ENCODE measurements at places on chromosomes 11 and 22. TPM values are rescaled to one million over a fixed set of nuclear protein-coding genes. Genes with fewer than 3 reads are reported as not detected.

DNA sequence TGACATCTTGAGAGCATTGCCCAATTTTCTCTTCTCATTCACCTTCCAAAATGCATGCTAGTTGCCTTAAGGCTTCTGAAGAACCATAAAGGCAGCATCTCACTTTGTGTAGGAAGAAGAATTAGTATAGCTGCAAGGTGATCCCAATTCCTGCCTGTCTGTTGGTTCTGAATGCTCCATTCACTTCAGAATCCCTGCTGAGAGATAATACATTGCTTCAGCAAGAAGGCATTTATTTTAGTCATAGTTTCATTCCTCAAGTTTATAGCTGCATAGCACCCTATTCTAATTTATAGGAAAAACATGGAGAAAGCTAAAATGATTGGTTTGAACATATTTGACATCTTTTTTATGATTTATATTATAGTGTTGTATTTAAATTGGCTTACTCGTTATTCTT lies 181.3 kb downstream of the METTL15 start:
- no peak overlapping the region for H3K27ac ChIP-seq
- no peaks in the 10 kb centered on the region for H3K27me3 ChIP-seq
- DNase-seq, result no peak
- H3K4me1 ChIP-seq, result no peaks in the 10 kb centered on the region
- no peak overlapping the region for H3K4me3 ChIP-seq

Gene HARBI1
- total RNA-seq, result 8.4 TPM

DNA sequence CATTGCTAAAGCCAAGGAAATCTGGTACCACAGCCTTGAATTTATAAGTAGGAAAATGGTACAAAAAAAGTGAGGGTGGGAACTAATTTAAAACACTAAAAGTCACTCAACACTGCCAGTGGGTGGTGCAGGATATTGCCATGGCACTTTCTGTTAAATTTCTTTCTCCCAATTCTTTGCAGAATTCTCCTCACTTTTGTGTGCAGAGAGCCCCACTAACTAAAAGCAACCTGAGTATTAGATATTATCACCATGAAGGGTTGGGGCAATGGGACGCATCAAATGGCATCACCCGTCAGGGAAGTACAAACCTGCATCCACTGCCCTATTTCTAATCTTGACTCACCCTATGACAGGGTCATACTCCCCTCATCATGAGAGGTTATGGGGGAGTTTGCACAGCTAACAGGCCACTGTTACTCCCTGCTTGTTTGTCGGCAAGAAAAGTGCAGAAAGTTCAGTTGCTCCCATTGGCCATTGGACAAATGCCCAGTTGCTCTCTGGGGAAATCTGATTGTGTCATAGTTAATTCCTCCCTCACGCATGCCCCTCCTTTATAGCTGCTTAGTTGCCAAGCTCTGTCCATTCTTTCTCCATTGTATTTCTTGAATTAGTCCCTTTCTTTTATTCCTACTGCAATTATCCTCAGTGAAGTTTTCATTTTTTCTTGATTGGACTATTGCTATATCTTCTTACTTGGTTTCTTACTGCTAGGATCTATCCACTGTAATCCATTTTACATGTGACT lies 93.8 kb upstream of the BLID start:
- DNase-seq, result no peak
- peaks cover 1% of the 10 kb centered on the region for H3K27me3 ChIP-seq
- H3K27ac ChIP-seq, result no peak overlapping the region
- H3K36me3 ChIP-seq, result no peaks in the 10 kb centered on the region

Gene LRRC74B
- not detected for total RNA-seq

DNA sequence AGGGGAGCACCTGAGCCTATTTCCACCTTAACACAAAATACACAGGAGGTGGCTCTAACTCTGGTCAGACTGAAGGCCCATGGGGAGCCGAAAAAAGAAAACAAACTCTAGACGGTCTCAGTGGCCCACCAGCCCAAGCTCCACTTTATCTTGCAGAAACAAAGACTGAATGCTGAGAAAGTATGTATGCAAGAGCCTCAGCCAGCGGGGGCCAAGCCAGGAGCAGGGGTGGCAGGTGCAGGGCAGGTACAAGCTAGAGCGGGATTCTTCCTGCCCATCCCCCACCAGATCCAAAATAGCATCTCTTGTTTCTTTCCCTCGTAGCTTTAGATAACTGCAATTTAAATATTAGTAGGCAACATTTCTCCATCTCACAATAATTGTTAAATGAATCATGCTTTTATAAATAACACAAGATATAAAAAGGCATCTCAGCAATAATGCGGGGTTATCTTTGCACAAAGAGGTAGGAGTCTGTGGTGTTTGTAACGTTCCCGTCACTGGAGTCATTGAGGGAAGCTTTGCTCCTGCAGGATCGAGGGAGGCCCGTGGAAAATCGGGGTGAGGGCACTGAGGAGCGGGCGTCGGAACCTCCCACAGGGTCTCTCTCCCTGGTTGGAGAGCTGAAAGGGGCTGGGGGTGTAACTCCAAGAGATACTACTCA lies 418.0 kb downstream of the SHANK2 start:
- no peaks in the 10 kb centered on the region for H3K36me3 ChIP-seq
- H3K4me3 ChIP-seq, result no peak overlapping the region
- peak; percentile 69 for DNase-seq
- H3K27me3 ChIP-seq, result no peaks in the 10 kb centered on the region

Gene TBX1
- total RNA-seq, result 2.0 TPM

GRCh38 chr22:23849009-23850006 lies 8.4 kb upstream of the SLC2A11 start:
- peak; percentile 99 for DNase-seq
- H3K4me3 ChIP-seq, result no peak overlapping the region
- H3K27ac ChIP-seq, result no peak overlapping the region
- H3K27me3 ChIP-seq, result no peaks in the 10 kb centered on the region

GRCh38 chr11:102620818-102621561 lies 4.1 kb downstream of the MMP20 start:
- peaks cover 5% of the 10 kb centered on the region for H3K27me3 ChIP-seq
- no peak overlapping the region for H3K4me3 ChIP-seq
- DNase-seq, result no peak
- no peak overlapping the region for H3K27ac ChIP-seq
- no peaks in the 10 kb centered on the region for H3K36me3 ChIP-seq

- no peaks in the 10 kb centered on the region for H3K27me3 ChIP-seq
- H3K4me3 ChIP-seq, result no peak overlapping the region
- no peaks in the 10 kb centered on the region for H3K4me1 ChIP-seq
- no peak for DNase-seq
- H3K36me3 ChIP-seq, result no peaks in the 10 kb centered on the region
- no peak overlapping the region for H3K27ac ChIP-seq
These were observed 9.3 kb downstream of the PRDM11 start for GRCh38 chr11:45155627-45156180.

Gene COMT
- 27.8 TPM for total RNA-seq

Gene P2RX3
- not detected for total RNA-seq

Gene OR2AT4
- not detected for total RNA-seq

DNA sequence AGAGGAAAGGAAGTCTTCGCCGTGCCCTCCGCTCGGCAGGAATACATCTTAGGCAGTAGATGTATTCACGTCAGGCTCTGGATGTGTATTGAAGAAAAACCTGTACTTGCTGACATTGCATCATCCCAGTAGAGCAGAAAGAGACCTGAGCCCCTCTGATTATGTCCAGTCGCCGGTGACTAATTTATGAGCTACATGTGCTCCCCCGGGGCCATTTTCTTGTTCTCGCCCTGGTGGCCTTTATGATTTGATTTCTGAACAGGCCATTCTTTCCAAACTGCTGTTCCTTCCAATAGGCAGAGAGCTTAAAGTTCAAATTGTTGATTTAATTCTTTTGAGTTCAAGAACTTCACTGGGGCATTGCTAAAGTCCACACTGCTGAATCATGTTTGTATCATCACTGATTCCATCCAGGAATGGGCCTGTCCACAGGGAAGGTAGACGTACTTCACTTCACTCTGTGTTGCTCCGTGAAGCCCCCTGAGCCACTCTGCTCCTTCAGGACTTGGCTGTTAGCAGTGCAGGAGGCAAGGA lies 137.3 kb upstream of the RASSF10 start:
- no peaks in the 10 kb centered on the region for H3K27me3 ChIP-seq
- no peak for DNase-seq
- no peak overlapping the region for H3K4me3 ChIP-seq
- peaks cover 25% of the 10 kb centered on the region for H3K4me1 ChIP-seq
- peak overlapping the region; percentile 51 for H3K27ac ChIP-seq

GRCh38 chr11:119742263-119742861 lies 13.4 kb upstream of the NECTIN1 start:
- no peaks in the 10 kb centered on the region for H3K4me1 ChIP-seq
- H3K4me3 ChIP-seq, result peak overlapping the region; percentile 77
- no peaks in the 10 kb centered on the region for H3K36me3 ChIP-seq
- H3K27me3 ChIP-seq, result peaks cover 37% of the 10 kb centered on the region

- H3K4me3 ChIP-seq, result peak overlapping the region; percentile 86
- DNase-seq, result no peak
- H3K27ac ChIP-seq, result no peak overlapping the region
- peaks cover 47% of the 10 kb centered on the region for H3K27me3 ChIP-seq
- peaks cover 10% of the 10 kb centered on the region for H3K4me1 ChIP-seq
These were observed 516 bp downstream of the NEU3 start for GRCh38 chr11:74989260-74989638.

Gene OR8D1
- not detected for total RNA-seq

DNA sequence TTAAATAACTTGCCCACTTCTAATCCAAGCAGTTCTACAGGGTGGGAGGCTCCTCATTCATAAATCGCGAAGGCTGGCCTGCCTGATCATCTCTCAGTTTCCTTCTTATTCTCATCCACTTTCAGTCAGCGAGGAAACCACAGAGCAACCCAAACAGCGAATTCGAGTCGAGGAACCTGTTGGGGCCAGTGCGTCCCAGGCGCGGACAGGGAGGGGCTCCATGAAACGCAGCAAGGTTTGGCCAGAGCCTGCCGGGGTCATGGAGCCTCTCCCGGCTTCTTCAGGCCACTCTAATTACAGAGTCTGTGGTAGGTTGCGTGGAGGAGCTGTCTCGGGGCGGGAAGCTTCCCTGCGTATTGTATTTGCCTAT lies 741 bp upstream of the NAV2 start:
- peak; percentile 81 for DNase-seq
- H3K4me3 ChIP-seq, result peak overlapping the region; percentile 80
- no peaks in the 10 kb centered on the region for H3K36me3 ChIP-seq
- peak overlapping the region; percentile 96 for H3K27ac ChIP-seq
- peaks cover 4% of the 10 kb centered on the region for H3K4me1 ChIP-seq

- H3K4me1 ChIP-seq, result no peaks in the 10 kb centered on the region
- H3K27ac ChIP-seq, result no peak overlapping the region
- H3K27me3 ChIP-seq, result no peaks in the 10 kb centered on the region
- peak; percentile 22 for DNase-seq
- H3K36me3 ChIP-seq, result peaks cover 6% of the 10 kb centered on the region
These were observed 13.1 kb downstream of the IFT27 start for GRCh38 chr22:36762687-36763260.

DNA sequence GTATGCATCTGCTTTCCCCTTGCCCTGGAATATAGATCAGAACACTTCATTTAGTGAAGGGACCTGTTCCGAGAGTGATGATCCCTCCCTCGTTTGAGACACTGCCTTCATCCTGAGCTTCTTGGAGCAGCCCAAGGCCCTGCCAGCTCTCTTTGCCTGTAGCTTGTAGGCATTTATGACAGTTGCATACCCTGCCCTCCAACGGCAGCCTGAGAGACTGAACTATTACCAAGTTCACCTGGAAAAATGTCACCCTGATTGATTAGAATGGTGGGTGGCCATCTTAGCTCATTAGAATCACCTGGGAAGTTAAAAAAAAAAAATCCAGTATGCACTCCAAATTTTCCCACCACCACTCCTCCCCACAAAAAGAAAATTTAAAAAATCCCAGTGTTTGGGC lies 1.5 kb downstream of the MICAL3 start:
- DNase-seq, result no peak
- H3K27me3 ChIP-seq, result peaks cover 47% of the 10 kb centered on the region
- H3K27ac ChIP-seq, result no peak overlapping the region

DNA sequence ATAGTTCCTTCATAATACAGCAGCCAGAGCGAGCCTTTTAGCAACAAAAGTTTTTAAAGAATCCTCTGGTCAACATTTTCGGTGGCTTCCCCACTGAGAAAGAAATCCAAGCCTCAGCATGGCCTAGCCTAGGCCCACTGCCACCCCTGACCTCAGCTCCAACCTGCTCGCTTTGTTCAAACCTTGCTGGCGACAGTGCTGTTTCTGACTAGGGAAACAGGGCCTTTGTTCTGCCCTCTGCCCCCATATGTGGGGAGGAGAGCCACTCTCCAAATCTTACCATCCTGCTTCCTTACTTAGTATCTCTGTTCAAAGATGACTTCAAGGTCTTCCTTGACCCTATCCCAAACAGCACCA lies 95.8 kb downstream of the CCDC83 start:
- H3K27me3 ChIP-seq, result no peaks in the 10 kb centered on the region
- no peak overlapping the region for H3K4me3 ChIP-seq
- no peak overlapping the region for H3K27ac ChIP-seq
- no peak for DNase-seq

DNA sequence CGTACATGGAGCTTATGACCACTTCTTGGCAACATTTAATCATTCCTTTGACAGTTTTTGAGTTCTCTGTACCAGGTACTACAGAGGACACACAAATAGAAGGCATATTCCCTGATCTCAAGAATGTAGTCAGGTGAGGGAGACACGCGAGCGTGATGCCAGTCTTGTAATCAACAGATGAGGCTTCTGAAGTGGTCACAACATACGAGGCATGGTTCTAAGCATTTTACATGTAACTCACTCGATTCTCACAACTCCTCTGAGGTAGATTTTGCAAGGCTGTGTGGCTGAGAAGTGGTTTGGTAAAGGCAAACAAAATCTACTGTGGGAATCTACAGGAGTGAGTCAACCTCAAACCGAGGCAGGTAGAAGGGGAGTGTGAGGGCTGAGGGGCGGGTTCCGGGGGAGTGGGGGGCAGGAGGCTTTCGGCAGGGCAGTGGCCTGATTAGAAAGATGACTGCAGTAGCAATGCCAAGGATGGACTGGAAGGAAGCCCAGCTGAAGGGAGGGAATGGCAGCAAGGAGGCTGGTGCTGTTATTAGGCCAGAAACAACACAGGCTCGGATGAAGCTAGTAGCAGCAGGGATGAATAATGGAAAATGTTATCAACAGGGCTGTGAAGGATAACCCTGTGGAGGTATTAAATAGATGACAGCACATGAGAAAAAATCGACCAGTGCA lies 63.8 kb downstream of the ST14 start:
- H3K27me3 ChIP-seq, result no peaks in the 10 kb centered on the region
- H3K36me3 ChIP-seq, result no peaks in the 10 kb centered on the region
- no peaks in the 10 kb centered on the region for H3K4me1 ChIP-seq
- DNase-seq, result no peak

Gene CD248
- 0.99 TPM for total RNA-seq
